ENCODE measurements at places on chromosomes 4 and X. TPM values are rescaled to one million over a fixed set of nuclear protein-coding genes. Genes with fewer than 3 reads are reported as not detected.

DNA sequence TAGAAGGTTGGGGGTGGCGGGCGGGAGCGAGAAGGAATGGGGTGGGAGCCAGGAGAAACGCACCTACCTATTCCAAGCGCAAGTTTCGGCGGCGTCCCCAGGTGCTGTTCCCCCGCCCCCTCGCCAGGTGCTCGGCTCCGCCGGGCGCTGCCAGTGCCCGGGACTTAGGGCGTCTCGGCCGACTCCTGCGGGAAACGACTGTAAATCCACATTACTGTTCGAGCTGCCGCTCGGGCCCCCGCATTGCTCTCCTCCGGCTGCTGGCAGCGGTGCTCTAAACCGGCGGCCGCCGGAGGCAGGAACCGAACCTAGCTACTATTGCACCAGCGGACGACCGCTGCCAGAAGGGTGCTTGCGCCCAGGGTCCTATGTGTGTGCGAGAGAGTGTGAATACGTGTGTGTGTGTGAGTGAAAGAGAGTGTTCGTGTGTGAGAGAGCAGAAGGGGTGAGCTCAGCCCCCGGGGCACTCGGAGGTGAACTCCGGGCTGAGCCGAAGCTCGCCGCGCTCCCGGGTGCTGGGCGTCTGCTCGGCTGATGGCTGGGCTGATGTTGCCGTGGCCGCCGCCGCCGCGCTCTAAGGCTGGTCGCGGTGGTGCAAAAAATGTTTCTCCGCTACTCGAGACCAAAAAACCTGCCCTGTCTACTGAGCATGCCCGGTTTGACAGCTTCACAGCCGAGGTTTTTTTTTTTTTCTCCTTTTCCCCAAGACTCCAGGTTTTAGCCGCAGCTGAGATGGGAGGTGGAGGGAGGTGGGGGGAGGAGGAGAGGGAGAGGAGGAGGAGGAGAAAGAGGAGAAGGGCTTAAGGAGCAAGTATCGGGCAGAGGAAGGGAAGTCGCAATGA is 115.7 kb upstream of the TEX13C start:
- peak; percentile 53 for DNase-seq

The TMSB15B gene
- total RNA-seq, result 11.1 TPM

GRCh38 chr4:144740316-144740715 is 94.4 kb downstream of the HHIP start:
- DNase-seq, result no peak

The SPANXB1 gene
- not detected for total RNA-seq

DNA sequence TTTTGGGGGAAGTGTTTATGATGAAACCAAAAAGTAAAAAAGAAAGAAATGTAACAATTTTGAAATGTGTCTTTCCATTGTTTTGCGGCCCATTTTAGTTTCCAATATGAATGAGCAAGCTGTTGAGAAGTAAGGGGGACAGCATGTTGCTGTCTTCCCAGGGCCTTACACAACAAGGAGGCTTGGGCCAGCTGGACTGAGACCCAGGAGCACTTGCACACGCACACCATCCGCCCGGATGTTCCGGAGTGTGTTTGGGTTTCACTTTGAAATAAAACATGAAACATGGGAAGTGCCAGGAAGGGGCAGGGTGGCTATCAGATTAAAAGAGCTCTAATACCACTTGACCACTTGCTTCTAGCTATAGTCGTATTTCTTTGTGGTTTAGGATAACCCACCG is 144.4 kb downstream of the NHS start:
- no peak for DNase-seq

DNA sequence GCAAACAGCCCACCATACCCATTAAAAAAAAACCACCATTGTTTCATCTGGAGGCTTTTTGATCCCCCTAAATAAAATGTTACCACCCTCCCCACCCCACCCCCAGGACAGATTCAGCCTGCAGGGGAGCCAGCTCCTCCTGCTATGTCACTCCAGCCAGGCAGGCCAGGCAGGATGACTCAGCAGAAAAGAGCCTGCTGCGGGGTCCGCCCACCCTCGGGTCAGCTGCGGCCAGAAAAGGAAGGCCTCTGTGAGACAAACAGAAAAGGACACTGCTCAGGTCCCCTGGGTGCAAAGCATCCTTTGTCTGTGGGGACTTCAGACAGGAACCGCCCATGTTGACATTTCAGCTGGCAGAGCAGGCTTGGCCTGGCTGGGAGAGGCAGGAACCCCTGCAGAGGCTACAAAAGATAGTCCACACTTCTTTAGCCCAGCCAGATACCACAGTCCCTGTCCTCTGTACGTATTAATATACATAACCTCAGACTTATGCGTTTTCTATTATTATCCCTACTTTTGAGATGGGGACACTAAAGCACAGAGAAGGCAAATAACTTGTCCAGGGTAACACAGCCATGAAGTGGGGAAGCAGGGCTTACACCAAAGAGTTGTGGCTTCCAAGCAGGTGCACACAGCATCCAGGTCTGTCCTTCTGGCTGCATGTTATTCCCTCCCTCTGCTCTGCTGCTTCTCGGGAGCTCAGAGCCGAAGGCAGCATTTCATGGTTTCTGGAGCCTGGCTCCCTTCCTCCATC is 147.7 kb downstream of the CPEB2 start:
- peak; percentile 82 for DNase-seq

The NIPAL1 gene
- total RNA-seq, result 13.1 TPM

The ANOS1 gene
- total RNA-seq, result 54.9 TPM

The FOXR2 gene
- total RNA-seq, result not detected

- DNase-seq, result peak; percentile 61
These were observed 533 bp downstream of the IL15 start for GRCh38 chr4:141636771-141637460.

DNA sequence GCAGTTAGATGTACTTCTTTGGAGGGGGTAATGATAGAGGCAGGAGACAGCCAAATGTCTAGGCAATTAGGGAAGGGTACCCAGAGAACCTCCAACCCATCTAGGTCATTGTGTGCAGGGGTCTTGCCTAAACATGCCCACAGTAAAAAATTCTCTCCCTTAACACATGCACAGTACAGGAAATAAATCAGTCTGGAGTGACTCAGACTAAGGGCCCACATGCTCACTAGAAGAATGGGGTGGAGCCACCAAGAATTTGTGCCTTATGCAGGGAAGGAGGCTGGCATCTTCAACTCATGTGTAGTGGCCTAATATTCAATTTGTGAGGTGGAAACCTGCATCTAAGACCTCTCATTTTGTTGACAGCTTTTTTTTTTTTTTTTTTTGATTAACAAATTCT is 945.3 kb upstream of the GRIA3 start:
- DNase-seq, result no peak

DNA sequence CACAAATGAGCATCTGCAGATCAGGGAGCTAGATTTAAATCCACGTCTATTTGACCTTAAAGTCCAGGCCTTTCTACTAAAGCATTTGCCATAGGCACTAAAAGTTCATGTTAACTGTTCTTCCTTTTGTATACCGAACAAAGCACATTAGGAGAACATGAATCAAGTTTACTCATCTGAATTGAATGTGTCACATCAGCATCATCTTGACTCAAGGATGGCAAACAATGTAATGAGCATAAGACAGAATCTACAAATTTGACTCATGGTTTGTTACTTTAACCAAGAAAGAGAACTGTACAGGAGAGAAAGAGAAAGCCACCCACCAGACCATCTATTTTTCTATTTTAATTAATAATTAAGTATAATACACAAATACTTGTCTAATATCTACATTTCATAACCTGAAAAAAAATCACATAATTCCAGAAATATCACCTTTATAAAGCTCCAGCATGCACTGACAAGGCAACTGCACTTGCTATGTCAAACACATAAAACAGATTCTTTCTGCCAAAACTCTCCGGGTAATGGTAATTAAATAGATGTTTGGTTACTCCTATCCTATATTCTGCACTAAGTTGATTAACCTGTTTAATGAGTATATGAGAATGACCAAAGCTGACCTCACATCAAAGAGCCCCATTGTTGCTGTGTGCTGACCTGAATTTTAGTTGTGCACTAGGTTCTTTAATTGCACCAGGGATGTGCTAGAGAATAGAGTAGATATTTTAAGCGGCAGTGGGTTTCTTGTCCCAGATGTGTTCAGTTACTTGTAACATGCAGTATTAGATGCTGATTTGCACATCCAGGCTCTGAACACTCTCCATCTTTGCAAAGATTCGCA is 42.5 kb upstream of the LEF1 start:
- no peak for DNase-seq

The CTAG2 gene
- total RNA-seq, result not detected

GRCh38 chrX:54280466-54280865 is 77.4 kb downstream of the WNK3 start:
- DNase-seq, result no peak

The VSIG1 gene
- 0.42 TPM for total RNA-seq

DNA sequence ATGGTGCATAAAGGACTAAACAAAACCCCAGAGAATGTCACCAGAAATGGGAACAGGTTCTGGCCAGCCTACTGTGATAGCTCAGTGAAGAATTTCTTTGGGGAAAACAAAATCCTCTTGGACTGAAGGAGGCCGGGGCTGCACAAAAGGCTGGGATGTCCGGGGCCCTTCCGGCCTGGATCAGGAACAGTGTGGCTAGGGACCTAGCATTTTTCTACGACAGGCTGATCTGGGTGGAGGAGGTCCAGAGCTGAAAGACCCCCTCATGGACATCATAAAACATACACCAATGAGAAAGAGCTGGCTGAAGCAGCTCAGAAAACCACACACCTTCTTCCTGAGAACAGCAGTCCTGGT is 94.7 kb downstream of the BCOR start:
- DNase-seq, result no peak

DNA sequence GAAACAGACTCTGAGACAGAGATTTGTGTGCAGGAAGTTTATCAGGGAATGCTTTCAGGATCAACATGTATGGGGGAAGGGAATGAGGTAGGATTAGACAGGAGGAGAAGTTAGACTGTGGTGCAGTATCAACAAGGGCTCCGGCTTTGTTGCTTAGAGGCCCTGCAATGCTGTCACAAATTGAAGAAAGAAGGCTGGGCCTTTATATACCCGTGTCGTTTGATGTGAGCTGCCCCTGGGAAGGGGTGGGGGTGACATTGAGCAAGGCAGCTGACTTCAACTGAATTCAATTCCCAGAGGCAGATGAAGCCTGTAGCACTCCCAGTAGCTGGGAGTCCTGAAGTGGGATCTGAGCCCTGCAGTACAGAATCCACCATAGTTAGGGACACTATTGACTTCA is 29.5 kb upstream of the USP9X start:
- no peak for DNase-seq

- DNase-seq, result no peak
These were observed 163.2 kb downstream of the CCSER1 start for GRCh38 chr4:90290345-90290744.

GRCh38 chr4:168852933-168853713 is 156.9 kb downstream of the CBR4 start:
- no peak for DNase-seq

The HTRA3 gene
- 3.0 TPM for total RNA-seq

- no peak for DNase-seq
These were observed 496.9 kb downstream of the PPARGC1A start for GRCh38 chr4:23392860-23393458.

The OPN1MW3 gene
- total RNA-seq, result not detected

The PRKG2 gene
- total RNA-seq, result 1.9 TPM

GRCh38 chrX:15973299-15973698 is 118.7 kb upstream of the AP1S2 start:
- DNase-seq, result peak; percentile 78

DNA sequence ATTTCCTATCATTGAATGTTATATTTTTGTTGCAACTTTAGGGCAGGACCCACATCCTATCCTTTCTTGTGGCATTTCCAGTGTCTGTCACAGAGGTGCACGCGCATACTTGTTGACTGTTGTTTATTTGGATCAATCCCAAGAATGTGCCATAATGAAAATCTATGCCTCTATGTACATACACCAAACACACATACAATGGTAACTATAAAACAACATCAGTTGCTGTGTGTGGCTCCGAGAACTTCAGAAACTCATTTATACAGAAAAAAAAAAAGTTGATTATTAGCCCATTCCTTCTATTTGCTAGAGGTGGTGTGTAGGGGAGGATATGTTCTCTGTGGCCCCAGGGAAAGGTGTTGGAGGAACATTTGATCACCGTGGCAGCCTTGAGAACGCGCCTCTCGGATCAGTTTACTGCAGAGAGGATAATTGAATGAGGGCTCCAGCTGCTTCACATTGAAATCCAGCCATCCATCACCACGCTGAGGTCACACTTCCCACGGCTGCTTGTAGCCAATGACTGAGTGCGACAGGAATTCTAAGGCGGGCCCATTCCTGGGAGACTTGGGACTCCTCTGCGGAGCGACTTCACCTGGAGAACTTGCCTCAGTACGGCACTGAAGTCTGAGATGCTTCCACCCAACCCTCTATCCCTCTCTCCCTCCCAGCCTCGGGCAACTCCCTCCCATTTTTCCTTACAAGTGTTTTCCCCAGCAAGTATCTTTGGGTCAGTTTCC is 19.5 kb downstream of the SMPX start:
- DNase-seq, result peak; percentile 85

- no peak for DNase-seq
These were observed 2.3 kb downstream of the GRPR start for GRCh38 chrX:16125520-16126149.

The IL21 gene
- total RNA-seq, result not detected

GRCh38 chr4:48509543-48509942 is 19.5 kb downstream of the ZAR1 start:
- no peak for DNase-seq

DNA sequence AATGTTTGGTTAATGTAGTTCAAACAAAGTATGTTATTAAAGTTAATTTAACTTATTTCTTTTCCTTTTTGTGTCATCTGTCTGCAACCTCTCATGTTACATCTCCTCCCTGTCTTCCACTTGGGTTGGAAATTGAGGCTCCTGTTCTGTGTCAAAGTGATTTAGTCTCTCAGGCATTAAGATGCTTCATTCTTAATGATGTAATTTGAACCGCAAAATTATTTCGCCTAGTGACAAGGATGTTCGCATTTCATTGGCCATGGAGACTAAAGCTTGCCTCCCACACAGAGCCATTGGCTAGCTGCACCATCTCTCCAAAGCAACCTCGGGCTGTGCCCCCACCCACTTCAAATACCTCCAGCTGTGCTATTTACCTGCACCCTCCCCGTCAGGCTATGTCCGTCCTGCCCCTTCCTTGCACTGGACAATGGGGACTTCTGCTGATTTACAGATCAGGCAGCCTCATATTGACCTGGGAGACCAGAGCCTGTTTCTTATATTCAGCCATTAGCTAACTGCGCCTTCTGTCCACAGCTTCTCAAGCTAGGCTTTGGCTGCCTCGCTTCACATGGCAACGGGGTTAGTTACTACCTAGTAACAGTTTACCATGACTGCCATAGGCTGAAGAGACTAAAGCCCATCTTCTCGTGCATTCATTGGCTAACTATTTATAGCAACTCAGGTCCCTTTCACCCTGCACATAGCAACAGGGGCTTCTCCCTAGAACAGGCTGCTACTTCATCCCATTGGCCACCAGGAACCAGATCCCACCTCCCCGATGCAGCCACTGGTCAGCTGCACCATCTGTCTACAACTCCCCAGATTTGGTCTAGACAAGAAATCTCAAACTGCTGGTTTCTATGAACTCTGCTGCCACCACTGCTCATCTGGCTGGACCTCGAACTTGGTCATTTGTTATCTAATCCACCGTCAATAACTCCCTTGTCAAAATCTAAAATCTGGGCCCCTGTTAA is 8.6 kb upstream of the ZNF157 start:
- peak; percentile 96 for DNase-seq

The SOX3 gene
- total RNA-seq, result 8.5 TPM

The UGT2A1 gene
- total RNA-seq, result 0.26 TPM

The SLC35A2 gene
- total RNA-seq, result 32.9 TPM

The SHOX gene
- total RNA-seq, result 0.18 TPM

- DNase-seq, result no peak
These were observed 48.8 kb upstream of the MAN2B2 start for GRCh38 chr4:6526156-6526555.

The LRRC66 gene
- 0.09 TPM for total RNA-seq

- no peak for DNase-seq
These were observed 546.0 kb downstream of the BCOR start for GRCh38 chrX:39551762-39552161.
